ENCODE measurements at places on chromosomes 1 and 21.

DNA sequence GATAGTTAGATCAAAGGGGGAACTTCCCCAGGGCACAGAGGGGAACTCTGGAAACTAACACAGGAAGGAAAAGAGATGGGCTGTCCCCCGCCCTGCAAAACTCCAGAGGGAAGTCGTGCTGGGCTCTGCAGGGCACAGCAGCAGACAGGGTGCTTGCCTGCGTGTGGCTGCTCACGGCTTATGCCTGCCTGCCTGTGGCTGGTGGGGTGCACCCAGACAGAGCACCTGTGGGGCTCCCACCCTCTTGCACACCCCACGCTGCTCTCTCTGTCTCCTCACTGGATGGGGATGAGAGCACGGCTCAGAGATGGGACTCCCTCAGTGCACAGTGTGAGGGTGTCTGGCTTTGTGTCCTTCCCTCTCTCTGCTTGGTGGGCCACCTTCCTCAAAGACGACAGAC is 13.5 kb upstream of the ETV3L start:
- DNase-seq, result no peak

- DNase-seq, result no peak
Observed at GRCh38 chr1:154115180-154115579, 39.7 kb downstream of the NUP210L start.

- DNase-seq, result no peak
Observed at GRCh38 chr1:95366498-95366897, 132.5 kb downstream of the RWDD3 start.

DNA sequence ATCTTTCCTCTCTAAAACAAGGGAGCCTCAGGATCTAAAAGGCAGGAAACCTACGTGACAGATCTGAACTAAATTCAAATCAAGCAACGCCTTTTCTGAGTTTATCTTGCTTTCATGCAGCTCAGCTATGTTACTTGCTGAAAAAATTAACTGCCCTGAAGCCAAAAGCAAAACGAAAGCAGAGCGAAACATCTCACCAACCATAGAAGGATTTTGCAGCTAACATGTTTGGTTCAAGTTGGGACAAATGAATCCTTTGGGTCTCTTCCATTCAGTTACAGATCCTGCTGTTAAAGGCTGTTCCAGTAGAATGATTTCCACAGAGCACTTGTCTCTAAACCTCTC is 482 bp downstream of the SLC2A5 start:
- no peak for DNase-seq
